Subcutaneous preadipocyte (primary cell): ENCODE measurements at places on chromosomes 1 and 21. TPM values are rescaled to one million over a fixed set of nuclear protein-coding genes. Genes with fewer than 3 reads are reported as not detected.

Gene AMY2B
- total RNA-seq = 3.3 and 4.4 TPM in 2 replicates

Gene OBSCN
- total RNA-seq = 1.4 and 2.9 TPM in 2 replicates

Gene TSACC
- 0.20 and 0.37 TPM in 2 replicates for total RNA-seq

Gene A3GALT2
- not detected in 2 replicates for total RNA-seq

Gene CR1
- total RNA-seq = not detected in 2 replicates

Gene C1orf185
- total RNA-seq = not detected in 2 replicates

Gene ADORA1
- total RNA-seq = 0.37 and 0.59 TPM in 2 replicates

Gene NID1
- total RNA-seq = 160 and 184 TPM in 2 replicates

Gene INTS3
- total RNA-seq = 40.4 and 53.8 TPM in 2 replicates

Gene TMPRSS3
- not detected in 2 replicates for total RNA-seq

Gene UBR4
- total RNA-seq = 95.5 and 121 TPM in 2 replicates

Gene SLAMF1
- total RNA-seq = not detected in 2 replicates

Gene OR2T1
- total RNA-seq = not detected in 2 replicates

Gene CELSR2
- total RNA-seq = under 0.01 TPM in 2 replicates

Gene WARS2
- 23.9 and 27.6 TPM in 2 replicates for total RNA-seq

Gene SLAMF7
- total RNA-seq = not detected in 2 replicates

Gene SH2D1B
- total RNA-seq = under 0.01 TPM in 2 replicates

Gene OPRD1
- total RNA-seq = not detected in 2 replicates
